ENCODE measurements at places on chromosomes 16 and 17. TPM values are rescaled to one million over a fixed set of nuclear protein-coding genes. Genes with fewer than 3 reads are reported as not detected.

CTRB2 gene
- total RNA-seq, result not detected

GALR2 gene
- 0.89 TPM for total RNA-seq

CDRT15 gene
- total RNA-seq, result not detected

CD300E gene
- total RNA-seq, result not detected

DUSP3 gene
- 62.4 TPM for total RNA-seq

WSCD1 gene
- 2.9 TPM for total RNA-seq

CDH15 gene
- 0.20 TPM for total RNA-seq

SEPTIN12 gene
- not detected for total RNA-seq

KARS1 gene
- total RNA-seq, result 177 TPM

TLCD3B gene
- 0.43 TPM for total RNA-seq

CMTM4 gene
- total RNA-seq, result 41.2 TPM

KIF18B gene
- total RNA-seq, result 32.9 TPM

DNAJA3 gene
- total RNA-seq, result 69.5 TPM

KRT15 gene
- total RNA-seq, result 2.5 TPM
